Astrocyte (in vitro differentiated cells and primary cell): ENCODE measurements at places on chromosomes 4 and X. TPM values are rescaled to one million over a fixed set of nuclear protein-coding genes. Genes with fewer than 3 reads are reported as not detected.

GRCh38 chr4:53208753-53209152 lies 157.1 kb downstream of the SCFD2 start:
- no peak for DNase-seq

GRCh38 chr4:170529748-170530722 lies 440.3 kb upstream of the AADAT start:
- DNase-seq, result no peak

- peak; percentile 1 for DNase-seq
Measured at GRCh38 chrX:38987198-38987651, 186.0 kb downstream of the MID1IP1 start.

- DNase-seq, result no peak
Measured at GRCh38 chr4:10565166-10565780, 108.0 kb upstream of the ZNF518B start.

DNA sequence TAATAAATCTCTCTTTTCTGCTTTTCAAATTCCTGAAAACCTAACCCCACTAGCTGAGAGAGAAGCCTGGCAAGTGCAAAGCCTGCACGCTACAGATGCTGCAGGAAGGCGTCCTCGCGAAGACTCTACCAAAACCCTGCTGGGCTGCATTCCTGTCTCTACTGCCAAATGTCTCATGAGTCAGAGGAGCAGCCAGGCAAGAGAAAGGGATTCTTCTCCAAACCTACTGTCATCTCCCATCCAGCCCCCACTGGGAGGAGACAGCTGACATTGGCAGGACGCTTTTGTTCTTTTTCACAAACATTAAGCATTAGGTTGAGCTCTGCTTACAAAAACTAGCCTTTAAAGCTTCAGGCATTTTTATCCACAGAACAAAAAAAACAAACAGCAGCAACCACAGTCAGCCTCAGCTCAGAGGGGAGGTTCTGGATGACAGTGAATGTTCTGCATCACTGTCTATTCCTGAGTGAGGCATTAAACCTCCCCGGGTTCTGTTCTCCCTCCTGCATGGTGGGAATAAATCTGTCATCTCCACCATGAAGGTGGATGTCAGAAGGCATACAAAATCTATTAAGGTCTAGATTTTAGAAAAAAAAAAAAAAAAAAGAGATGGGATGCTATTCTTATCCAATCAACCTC lies 18.0 kb downstream of the CRMP1 start:
- peak; percentile 51 for DNase-seq

DNA sequence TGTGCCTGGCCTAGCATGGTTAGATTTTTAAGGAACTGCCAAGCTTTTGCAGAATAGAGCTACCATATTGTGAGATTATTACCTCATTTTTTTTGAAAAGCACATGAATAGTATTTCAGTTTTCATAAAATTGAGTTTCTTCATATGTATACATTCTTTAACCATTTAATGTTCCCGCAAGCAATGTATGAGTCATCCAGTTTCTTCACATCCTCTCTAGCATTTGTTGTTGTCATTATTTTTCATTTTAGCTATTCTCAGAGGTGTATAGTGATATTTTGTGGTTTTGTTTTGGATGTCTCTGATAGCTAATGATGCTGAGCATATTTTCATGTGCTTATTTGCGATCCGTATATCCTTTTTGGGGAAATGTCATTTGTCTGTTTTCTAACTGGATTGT lies 74.9 kb downstream of the GLUD2 start:
- DNase-seq, result no peak

- DNase-seq, result no peak
Measured at GRCh38 chr4:19317377-19317776, 934.3 kb upstream of the SLIT2 start.

DNA sequence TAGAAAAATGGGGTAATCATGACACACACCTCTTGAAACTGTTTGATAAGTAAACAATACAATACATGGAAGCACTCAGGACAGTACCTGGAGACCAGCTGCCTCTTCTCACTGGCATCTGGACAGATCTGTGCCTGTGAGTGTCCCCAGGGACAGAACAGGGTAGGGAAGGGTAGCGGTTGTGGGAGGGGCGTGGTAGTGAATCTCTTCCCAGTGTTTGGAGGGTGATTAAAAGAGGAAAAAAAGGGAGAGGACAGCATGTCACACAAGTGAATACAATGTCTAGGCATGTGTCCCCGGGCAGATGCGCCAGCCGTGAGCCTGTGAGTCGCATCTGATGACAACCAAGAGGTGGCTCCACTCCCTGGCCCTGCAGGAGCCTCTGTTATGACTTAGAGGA lies 138.8 kb upstream of the MSX1 start:
- DNase-seq, result no peak

APLN gene
- 0.62 and 2.1 TPM in 2 replicates for total RNA-seq

SPANXB1 gene
- total RNA-seq, result not detected in 2 replicates
